Effector CD8-positive, alpha-beta T cell (primary cell): ENCODE measurements at places on chromosomes 3 and 15.

DNA sequence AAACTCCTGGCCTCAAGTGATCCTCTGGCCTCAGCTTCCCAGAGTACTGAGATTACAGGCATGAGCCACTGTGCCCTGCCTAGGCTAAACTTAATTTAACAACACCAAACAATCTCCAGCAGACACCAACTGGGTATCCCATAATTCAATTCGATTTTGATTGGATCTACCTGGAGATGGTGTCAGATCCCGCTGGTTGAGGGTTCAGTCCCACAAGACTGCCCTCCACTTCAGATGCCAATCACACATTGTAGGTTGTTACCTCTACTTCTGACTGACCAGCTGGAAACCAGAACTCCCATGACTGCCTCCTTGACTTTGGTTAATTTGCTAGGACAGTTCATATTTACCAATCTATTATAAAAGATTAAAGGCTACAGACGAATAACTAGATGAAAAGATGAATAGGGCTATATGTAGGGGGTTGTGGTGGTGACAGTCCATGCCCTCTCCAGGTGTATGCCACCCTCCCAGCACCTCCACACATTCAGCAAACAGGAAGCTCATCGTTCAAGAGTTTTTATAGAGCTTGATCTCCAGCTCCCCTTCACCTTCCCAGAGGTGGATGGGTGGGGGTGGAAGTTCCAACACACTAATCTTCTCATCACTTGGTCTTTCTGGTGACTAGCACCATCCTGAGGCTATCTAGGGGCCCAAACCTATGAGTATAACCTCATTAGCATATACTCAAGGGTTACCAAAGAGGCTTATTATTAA lies 9.3 kb downstream of the B2M start:
- DNase-seq: no peak

GRCh38 chr3:115968871-115969270 lies 345.6 kb downstream of the GAP43 start:
- DNase-seq: no peak

DNA sequence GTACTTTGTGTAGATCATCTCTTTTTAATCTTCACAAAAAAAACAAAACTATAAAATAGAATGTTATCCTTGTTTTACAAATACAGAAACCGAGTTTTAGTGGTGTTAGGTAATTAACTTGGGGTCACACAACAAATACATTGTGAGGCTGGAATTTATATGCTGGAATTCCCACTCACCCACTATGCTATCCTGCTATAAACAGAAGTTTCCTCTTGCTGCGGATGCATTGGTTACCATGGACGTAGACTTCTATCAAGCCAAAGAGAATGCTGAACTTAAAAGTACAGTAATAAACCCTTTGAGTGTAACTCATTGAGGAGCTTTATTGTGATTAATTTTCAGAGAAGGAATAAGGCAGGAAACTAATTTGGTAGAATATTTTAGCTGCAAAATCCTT lies 9.2 kb downstream of the SNAP23 start:
- DNase-seq: no peak

GRCh38 chr3:151133917-151134450 lies 48.5 kb downstream of the MED12L start:
- DNase-seq: no peak

- DNase-seq: no peak
Measured at GRCh38 chr15:26882112-26882511, 15.2 kb downstream of the GABRA5 start.

DNA sequence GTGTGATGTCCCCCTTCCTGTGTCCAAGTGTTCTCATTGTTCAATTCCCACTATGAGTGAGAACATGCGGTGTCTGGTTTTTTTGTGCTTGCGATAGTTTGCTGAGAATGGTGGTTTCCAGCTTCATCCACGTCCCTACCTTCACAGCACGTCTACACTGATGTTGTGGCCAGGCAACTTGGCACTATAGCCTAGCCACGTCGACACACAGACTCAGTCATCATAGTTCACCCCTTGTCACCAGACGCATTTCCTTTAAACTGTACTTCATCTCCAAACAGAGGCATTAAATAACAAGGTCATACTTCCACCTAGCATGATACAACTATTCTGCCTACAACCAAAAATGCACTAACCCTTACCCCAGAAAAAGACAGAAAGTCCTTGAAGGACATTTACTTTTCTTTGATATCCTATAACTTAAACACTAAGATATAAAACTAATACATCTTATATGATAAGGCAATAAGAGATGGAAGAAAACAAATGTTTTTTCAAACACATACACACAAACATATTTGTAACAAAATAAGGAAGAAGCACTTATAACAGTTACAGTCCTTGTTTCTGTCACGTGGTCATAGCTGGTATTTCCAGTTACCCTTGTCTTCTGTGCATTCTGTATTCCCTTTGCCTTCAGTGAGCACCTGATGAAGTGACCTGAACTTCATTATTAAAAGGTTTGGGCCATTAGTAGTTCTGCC lies 121.4 kb downstream of the KLF13 start:
- no peak for DNase-seq

DNA sequence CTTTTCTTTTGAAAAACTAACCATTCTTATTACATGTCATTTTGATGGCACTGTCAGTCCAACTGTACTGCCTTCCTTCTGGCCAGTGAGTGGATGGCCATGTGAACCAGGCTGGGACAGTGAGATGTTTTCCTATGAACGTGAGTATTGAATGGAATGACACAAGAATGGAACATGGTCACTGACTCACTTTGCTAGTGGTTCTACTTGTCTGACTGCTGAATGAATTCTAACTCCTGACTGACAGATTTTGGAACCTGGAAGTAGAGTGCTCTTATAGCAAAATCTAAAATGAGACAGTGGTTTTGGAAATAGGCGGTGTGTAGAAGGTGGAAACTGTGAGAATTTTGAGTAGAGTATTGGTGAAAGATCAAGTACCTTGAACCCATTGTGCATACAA lies 606.9 kb upstream of the KCNMB2 start:
- DNase-seq: no peak

- no peak for DNase-seq
Measured at GRCh38 chr3:129204473-129204872, 20.8 kb upstream of the CNBP start.
